ENCODE measurements at places on chromosomes 1 and 21. TPM values are rescaled to one million over a fixed set of nuclear protein-coding genes. Genes with fewer than 3 reads are reported as not detected.

LRRC7 gene
- not detected for total RNA-seq

VWA1 gene
- total RNA-seq: 41.6 TPM

FAM177B gene
- not detected for total RNA-seq

HAO2 gene
- not detected for total RNA-seq

GRCh38 chr1:24896596-24897262, 33.3 kb downstream of the RUNX3 start:
- DNase-seq: no peak

DNA sequence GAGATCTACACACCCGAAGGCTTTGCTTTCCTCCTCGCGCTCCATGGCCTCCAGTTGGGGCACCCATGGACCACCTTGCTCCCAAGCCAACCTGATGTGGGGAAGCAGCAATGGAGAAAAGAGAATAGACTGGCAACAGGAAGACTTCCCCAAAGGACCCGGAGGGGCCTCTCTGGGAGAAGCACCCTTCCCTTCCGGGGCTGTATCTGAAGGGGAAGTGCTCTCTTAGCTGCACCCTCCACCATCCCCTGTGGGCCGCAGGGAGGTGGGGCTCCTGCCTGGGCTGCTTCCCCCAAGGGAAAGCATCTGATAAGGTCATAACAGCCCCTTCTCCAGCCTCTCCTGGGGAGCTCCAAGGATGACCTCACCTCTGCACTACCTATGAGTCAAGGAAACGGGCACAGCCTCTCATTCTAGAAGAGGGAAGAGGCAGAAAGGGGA, 100.2 kb downstream of the RIPK4 start:
- DNase-seq: no peak

- DNase-seq: no peak
Observed at GRCh38 chr1:117653732-117654492, 48.1 kb downstream of the TENT5C start.

- peak; percentile 19 for DNase-seq
Observed at GRCh38 chr1:47587891-47588582, 150.2 kb downstream of the FOXD2 start.

DNA sequence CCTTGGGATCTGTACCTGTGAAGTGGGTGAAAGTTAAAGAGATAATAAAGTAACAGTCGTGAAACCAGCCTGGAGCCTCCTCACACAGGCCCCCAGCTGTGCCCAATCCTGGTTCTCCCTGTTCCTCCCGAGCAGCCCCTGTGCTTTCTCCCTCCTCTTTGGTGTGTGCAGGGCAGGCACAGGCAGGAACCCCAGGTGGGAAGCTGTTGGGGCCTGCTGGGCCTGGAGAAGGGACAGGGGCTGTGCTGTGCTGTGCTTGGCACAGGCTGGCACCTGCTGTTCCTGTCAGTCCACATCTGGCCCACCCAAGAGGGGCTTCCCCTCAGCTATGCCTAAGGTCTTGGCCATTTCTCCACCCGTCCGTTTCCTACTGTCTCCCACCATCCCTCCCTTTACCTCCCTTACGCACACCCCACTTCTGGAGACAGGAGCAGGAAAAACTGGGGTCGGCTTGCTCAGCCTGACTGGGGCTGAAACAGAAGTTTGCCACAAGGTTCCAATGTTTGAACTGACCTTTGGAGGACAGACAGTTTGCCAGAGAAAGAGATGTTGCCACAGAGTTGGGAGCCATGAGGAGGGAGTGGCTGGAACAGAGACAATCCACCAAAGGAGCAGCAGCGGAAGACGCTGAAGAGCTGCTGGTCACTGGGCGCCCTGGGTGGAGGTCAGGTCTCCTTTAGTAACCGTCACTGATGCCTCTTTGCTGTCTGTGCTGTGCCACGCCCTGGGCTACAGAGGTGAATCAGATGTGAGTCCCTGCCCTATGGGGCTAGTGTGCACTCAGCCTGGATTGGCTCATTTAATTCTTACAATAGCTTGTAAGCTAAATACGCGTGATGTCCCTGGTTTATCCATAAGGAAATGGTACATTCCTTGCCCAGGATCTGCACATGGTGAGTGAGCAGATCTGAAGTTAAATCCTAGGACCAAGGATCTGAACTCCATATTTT, 18.8 kb upstream of the ARTN start:
- DNase-seq: no peak

DNA sequence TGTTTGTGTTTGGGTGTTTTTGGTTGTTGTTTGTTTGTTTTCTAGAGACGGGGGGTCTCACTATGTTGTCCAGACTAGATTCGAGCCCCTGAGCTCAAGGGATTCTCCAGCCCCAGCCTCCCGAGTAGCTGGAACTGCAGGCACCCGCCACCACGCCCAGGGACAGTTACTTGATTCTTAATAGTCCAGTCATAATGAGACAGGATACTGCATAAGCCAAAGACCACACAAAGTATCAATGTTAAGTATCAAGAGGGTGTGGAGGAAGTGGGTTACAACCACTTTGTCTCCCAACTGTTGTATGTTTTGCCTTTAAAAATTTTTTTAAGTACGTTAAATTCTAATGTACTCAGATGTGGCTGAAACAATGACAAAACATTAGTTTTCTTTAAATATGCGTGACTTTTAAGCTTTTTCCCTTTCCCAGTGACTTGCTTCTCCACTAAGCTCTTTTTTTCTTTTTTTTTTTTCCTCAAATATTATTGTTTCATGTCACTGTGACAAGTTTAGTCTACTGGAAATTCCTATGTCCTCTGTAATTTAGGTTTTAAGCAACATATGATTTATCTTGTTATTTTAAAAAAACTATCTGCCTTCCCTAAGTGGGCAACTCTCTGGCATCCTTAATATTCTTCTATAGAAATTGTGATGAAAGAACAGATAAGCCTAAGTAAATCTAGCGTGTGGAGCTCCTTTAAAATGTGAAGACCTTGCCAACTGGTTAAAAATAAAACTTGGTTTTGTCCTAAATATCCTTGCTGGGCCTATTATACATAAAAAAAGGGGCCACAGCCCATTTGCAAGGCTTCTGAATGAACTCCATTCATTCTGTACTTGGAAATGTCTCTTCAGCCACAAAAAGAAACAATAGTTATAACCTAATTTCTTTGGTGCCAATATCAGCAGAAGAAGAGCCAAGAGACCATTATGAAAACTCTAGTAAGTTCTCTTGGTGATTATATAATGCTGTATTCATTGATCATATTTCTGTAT, 56.2 kb upstream of the DPH5 start:
- no peak for DNase-seq
